Stimulated activated CD4-positive, alpha-beta T cell treated with anti-CD3 and anti-CD28 coated beads, Interleukin-12 subunit alpha, Interleukin-12 subunit beta, amount 100 ng/mL, for 4 hours (primary cell): ENCODE measurements at places on chromosomes 12 and 14.

DNA sequence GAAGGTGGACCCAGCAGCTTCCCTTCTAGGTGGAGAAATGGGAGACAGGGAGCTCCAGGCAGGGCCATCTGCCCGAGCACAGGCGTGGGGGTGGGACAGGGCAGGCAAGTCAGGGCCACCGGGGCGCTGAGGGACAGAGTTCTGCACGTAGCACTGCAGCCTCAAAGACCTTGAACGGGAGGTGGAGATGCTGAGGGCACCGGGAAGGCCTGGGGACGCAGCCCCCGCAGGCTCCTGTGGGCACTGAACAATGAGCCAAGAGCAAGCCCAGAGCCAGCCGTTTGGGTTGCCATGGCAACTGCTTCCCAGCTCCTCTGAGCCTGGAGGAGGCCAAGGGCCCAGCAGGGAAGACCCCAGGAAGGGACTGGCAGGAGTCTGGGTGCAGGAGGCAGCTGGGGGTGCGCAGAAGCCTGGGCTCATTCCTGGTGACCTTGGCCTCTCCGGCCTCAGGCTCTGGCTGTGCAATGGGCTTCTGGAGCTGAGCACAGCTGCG is 3.4 kb downstream of the LBHD2 start:
- DNase-seq, result no peak

GRCh38 chr14:36773136-36773540 is 111.5 kb downstream of the PAX9 start:
- DNase-seq, result no peak

DNA sequence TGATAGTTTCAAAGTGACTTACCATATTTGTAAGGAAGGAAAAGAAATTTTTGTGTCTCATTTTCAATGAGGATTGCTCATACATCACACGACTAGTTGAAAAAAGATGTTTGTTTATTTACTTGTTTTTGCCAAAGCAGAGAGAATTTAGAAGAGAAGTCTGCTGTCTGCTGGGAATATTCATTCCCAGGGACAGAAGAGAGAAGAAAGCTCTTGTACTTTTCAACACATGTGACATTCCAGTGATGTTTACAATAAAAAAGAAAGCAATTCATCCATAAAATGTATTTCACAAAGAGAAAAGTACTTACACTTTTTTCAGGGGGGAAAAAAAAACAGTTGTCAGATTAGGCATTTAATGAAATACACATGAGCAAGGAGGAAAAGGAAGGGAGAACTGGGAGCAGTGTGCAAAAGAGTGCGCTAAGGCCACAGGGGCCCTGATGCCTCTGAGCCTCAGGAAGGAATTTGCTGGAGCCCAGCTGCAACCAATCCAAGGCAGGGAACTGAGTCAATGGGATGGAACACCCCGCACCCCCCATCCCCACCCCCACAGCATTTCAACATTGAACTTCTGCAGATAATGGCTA is 115.0 kb downstream of the RPAP3 start:
- no peak for DNase-seq

- DNase-seq, result no peak
Observed at GRCh38 chr12:107736914-107737313, 24.0 kb downstream of the PRDM4 start.

DNA sequence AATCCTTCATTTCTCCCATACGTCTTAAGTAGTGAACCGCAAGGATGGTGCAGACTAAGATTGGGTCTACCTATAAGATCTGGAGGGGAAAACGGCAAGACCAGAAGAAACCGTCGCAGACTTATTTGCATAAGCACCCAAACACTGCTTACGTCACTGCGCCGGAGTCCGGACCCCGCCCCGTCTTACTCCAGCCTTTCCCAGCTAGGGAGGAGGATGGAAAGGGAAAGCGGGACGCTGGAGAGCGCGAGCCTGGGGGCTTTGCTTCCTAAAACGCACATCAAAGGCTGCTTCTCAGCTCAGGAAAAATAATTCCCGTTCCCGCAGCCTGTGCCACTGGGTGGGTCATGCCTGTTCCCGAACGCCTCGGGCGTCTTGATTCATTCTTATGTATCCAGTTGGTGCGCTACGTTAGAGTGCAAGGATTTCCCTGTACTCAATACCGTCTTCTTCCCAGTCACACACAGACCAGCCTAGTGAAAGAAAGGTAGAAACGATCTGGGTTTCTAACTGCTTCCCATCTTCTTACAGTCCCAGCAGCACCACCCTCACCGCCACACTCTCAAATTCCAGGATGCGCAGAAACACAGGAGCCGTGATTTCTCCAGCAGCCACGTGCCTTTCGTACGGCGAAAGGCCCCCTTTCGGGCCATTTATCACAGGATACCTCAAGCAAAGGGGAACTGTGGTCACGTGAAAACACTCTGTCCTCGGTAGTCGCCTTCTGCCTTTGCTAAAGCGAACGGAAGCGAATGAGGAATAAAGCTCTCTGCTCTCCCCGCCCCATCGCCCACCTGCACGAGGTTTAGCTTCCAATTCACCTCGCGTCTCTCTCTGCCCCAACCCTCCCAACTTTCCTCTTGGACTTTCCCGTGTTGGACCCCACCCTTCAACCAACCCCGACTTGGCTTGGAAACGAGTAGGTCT is 1.1 kb downstream of the SLC6A15 start:
- DNase-seq, result no peak
